ENCODE measurements at places on chromosomes 6 and 20. TPM values are rescaled to one million over a fixed set of nuclear protein-coding genes. Genes with fewer than 3 reads are reported as not detected.

VSX1 gene
- total RNA-seq, result not detected

TNFRSF21 gene
- 13.5 TPM for total RNA-seq

CYP39A1 gene
- 0.95 TPM for total RNA-seq

VWA7 gene
- total RNA-seq, result 5.5 TPM

OR2H1 gene
- not detected for total RNA-seq

BPI gene
- not detected for total RNA-seq

COL12A1 gene
- 6.7 TPM for total RNA-seq

SLC32A1 gene
- not detected for total RNA-seq

DNA sequence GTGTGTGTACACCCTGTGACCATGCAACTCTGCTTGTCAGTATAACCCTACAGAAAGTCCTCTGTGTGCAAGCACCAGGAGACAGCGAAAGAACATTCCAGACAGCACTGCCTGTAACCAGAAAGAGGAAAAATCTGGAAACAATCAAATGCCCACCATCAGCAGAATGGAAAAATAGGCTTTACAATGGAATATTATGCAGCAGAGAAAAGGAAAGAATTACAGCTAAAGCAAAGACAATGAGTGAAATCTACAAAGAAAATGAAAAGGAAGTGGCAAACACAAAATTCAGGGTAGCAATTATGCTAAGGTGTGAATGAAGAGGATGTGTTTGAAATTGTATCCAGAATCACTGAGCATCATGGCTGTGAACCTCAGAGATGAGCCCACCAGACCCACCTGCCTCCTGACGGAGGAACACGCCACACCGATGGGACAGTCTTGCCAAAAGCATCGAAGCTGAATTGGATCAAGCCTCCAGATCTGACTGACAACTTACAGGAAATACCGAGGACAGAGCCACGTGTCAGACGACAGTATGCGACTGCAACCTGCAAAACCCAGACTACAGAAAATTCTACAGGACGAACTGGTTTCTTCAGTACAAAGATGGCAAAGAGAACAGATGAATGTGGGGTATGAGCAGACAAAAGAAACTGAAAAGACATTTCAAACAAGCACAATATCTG lies 133.2 kb downstream of the NFATC2 start:
- peak; percentile 20 for DNase-seq

GRCh38 chr6:2630891-2631571 lies 119.7 kb downstream of the MYLK4 start:
- no peak for DNase-seq

DNA sequence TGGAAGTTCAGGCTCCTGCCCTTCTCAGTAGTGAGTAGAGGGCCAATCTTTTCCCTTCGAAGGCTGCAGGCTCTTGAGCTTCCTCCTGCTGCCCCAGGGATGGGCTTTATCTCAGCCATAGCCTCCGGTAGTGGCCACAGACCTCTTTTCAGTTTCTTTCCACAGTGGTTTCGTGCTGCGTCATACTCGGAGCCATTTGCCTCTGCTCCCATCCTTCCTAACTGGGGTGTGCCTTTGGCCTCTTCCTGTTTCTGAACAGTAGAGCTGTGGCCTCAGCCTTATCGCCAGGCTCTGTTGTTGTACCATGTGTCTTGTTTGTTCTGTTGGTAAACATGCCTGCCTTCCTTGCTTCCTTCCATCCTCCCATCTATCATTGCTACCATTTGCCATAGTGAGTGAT lies 54.1 kb downstream of the TULP4 start:
- DNase-seq, result no peak

GRCh38 chr6:82385961-82386360 lies 22.3 kb downstream of the TPBG start:
- no peak for DNase-seq

GRCh38 chr6:42693725-42694323 lies 28.6 kb downstream of the PRPH2 start:
- no peak for DNase-seq

GRCh38 chr6:5501837-5502236 lies 240.5 kb downstream of the FARS2 start:
- DNase-seq, result no peak

GRCh38 chr20:57934007-57934805 lies 224.4 kb upstream of the PMEPA1 start:
- DNase-seq, result no peak

GRCh38 chr6:147879031-147879580 lies 370.6 kb downstream of the SAMD5 start:
- no peak for DNase-seq

- DNase-seq, result peak; percentile 73
Observed at GRCh38 chr6:142300758-142301650, 803 bp upstream of the ADGRG6 start.

- DNase-seq, result no peak
Observed at GRCh38 chr6:44255105-44255808, 2.1 kb downstream of the SLC35B2 start.

- no peak for DNase-seq
Observed at GRCh38 chr6:82038631-82039030, 208.9 kb downstream of the IBTK start.

All from Caki2 (cell line).